ENCODE measurements at places on chromosomes 1 and 21.

- no peak for DNase-seq
Observed at GRCh38 chr1:205920861-205921569, 22.2 kb downstream of the SLC26A9 start.

- no peak for DNase-seq
Observed at GRCh38 chr1:221636967-221637366, 104.9 kb downstream of the DUSP10 start.

- DNase-seq = no peak
Observed at GRCh38 chr1:99986656-99987225, 16.9 kb downstream of the SLC35A3 start.

DNA sequence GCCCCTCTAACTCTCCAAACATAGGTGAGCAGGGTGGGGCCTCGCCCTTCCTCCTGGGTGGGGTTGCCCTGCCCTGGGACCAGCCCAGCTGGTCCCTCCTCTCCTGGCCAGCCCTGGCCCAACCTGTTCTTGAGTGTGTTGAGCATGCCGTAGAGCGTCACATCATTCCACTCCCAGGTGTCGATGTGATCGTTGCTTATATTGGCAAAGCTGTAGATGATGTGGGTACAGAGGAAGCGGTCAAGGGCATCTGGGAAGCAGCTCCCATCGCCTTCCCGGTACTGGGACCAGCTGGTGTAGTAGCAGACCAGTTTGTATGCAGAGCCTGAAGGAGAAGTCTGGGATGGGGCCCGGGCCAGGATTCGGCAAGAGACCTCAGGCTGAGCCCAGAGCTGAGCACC, 1.4 kb downstream of the CHI3L1 start:
- no peak for DNase-seq

GRCh38 chr1:114956570-114956969, 73.1 kb upstream of the TSHB start:
- DNase-seq = no peak

DNA sequence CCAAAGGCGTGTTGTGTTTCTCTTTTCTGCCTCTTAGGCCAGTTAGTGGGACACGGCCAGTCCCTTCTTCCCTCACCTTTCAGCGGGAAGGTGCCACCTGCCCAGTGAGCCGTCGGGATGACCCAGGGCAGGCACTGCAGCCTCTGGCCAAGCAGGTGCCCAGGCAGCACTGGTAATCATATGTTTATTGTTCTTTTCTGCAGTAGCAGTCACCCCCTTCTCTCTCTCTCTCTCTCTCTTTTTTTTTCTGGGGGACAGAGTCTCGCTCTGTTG, 38.2 kb downstream of the CRYAA start:
- no peak for DNase-seq

GRCh38 chr1:241356187-241356518, 852 bp downstream of the RGS7 start:
- DNase-seq = peak; percentile 13

DNA sequence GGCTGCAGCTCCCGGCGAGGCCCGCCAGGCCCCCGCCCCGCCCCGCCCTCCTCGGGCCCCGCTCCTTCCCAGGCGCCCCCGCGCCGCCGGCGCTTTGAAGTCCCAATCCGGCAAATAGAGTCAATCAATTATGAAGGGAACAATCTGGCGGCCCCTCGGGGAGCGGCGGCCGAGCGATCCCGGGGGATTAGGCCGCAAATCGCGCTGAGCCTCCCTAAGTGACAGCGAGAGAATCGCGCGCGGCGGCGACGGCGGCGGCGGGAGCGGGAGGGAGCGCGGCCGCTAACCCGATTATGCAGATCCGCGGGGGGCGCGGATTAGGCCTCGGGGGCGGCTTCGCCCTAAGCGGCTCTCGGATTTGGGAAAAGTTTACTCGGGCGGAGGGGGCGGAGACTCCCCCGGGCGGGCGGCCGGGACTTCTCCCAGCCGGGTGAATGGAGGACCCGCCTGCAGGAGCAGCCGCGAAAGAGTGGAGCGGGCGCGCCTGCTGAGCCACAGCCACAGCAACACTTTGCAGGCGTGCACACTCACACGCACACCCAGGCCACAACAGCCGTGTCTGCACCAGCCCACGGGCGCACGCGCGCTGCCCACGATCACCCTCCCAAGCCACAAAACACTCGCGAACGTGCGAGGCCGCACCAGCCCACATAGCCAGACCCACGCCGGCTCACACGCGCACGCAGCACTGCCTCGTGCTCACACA, 23.0 kb upstream of the DMBX1 start:
- no peak for DNase-seq

- no peak for DNase-seq
Observed at GRCh38 chr21:36992671-36993070, 13.8 kb upstream of the RIPPLY3 start.

- DNase-seq = no peak
Observed at GRCh38 chr21:31874812-31875212, 2.0 kb downstream of the HUNK start.

- no peak for DNase-seq
Observed at GRCh38 chr1:15440357-15440756, 2.1 kb downstream of the CTRC start.

- DNase-seq = no peak
Observed at GRCh38 chr1:118958937-118959631, 29.1 kb downstream of the TBX15 start.

- no peak for DNase-seq
Observed at GRCh38 chr1:37465593-37466517, 8.5 kb upstream of the ZC3H12A start.

DNA sequence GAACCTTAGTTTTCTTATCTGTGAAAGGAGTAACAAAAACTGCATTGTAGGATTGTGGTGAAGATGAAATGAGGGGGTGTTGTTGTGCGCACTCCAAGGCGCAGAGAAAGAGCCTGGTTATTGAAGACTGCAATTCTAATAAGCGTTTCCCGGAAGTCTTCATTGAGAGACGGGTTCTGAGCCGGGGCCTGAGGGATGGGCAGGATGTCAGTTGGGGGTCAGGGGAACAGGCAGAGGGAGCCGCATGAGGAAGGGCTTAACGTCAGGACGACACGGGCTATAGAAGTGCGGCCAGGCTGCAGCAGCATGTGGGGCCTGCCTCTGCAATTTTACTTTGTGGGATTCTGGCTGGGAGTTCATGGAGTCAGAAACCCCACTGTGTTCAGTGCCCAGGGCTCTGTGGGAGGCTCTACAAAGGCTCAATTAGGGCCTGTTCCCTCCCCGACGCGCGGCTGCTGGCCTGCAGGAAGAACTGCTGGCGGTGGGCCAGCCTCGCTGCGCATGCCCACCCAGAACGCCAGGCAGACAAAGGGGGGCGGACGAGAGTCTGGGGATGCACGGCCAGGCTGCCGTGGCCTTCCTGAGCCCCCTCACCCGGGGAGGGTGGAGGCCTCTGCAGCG, 20.7 kb downstream of the TRIM62 start:
- peak; percentile 63 for DNase-seq
